ENCODE measurements at places on chromosomes 3 and 15.

GRCh38 chr3:23601091-23601822 is 204.5 kb upstream of the UBE2E1 start:
- no peak for DNase-seq

GRCh38 chr3:36455406-36455805 is 75.1 kb downstream of the STAC start:
- no peak for DNase-seq

GRCh38 chr3:99638167-99638948 is at the start of gene COL8A1:
TSS of gene COL8A1 (plus strand) at chr3:99638594. CDS start at chr3:99790683, 152,089 bp downstream.
- no peak for DNase-seq

- no peak for DNase-seq
Observed at GRCh38 chr3:42739401-42740158, 33.5 kb downstream of the CCDC13 start.

DNA sequence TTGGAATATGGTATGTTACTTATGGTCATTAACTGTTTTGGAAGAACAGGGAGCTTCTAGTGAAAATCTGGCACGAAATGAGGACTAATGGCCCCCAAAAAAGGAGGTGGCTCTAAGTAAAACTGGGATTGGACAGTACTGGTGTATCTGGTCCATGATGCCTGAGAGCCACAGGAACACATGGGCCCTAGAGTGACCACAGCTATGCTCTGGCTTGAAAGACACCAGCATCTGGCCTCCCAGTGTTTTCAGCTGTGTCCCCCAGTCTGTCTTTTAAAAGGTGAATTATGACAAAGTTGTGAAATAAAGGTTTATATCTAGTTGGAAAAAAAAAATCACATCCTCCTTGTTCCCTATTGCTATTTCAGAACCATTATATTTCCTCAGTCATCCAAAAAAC is 64.5 kb downstream of the GSK3B start:
- DNase-seq, result no peak

DNA sequence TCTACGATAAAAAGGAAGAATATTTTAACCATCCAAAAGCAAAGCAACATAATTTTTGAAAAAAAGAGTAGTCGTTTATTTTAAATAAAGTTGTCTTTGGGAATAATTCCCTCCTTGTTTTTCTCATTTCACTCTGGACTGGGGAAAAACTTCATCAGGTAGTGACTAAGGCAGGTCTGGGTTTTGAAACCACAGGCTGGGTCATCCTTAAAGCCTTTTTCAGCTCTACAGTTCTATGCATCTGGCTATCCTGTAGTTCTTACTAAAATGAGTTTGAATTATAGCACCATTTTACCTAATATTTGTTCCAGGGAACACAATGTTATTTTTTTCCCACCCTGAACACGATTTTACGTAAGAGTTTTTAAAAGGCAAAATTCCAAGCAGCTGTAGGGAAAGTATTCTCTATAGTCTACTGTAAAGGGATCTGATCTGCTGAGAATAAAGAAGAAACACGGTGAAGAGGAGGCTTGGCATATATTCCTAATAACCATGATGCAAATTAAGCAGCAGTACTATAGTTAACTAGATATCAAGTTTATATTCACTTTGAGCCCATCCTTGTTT is 107.7 kb downstream of the OSBPL10 start:
- DNase-seq, result no peak

- no peak for DNase-seq
Observed at GRCh38 chr3:81451611-81452010, 309.8 kb downstream of the GBE1 start.

- no peak for DNase-seq
Observed at GRCh38 chr3:32882603-32883025, 64.8 kb downstream of the TRIM71 start.

- no peak for DNase-seq
Observed at GRCh38 chr3:12813967-12814366, 17.5 kb downstream of the CAND2 start.

DNA sequence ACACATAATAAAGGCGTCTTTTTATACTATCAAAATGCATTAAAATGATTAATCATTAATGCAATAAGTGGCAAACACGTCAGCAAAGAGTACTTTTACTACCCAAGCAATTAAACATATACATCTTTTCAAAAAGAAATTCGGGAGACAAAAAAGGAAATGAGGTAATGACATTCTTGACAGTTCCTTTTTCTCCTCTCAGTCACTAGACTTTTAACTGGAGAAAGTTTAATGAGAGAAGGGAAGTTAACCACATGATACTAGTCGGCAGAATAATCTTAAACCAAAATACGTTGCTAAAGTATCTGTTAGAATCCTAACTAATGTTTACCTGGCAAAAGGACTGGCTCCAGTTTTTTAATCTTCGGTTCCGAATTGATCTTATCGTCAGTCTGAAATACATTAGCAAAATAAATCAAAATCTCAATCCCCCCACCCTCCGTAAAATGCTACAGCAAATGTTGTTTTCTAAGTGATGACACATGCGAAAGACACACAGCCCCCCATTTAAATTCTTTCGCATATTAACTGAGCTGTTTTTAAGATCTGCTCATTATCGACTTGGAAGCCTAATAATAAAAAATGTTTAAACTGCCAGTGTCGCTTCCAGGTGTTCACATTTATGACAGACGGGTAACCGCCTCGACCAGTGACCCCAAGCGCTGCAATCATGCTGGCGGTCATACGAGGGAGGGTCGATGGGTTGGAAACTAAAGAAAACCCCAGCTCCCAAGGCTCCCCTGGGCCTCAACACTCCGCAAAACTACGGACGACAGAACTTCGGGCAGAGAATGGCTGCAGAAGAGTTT is 778 bp downstream of the MTMR10 start:
- DNase-seq, result no peak

DNA sequence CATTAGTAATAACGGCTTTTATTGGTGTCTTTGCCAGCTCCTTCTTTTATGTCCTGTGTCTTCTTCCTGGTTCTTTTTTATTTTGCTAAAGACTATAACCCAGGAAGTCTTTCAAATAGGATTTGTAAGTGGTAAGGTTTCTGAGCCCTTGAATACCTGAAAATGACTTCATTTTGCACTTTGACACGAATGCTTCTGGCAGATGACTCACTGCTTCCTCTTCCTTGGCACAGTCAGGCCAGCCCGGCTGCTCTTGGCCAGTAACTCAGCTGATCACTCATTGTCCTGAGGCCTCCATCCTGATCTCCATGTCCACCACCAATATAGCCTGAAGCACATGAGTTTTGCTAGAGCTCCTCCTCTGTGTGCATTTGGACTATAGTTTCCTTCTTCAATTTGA is 48.7 kb upstream of the NR2E3 start:
- no peak for DNase-seq

- peak; percentile 46 for DNase-seq
Observed at GRCh38 chr15:59160880-59161593, 45.6 kb upstream of the LDHAL6B start.

- DNase-seq, result no peak
Observed at GRCh38 chr15:100022391-100022790, 289.2 kb upstream of the LYSMD4 start.
